ENCODE measurements at places on chromosomes 6 and 20. TPM values are rescaled to one million over a fixed set of nuclear protein-coding genes. Genes with fewer than 3 reads are reported as not detected.

Gene HLA-DMA
- total RNA-seq, result 19.5 TPM

Gene ADTRP
- total RNA-seq, result 2.5 TPM

Gene RBM12
- 35.5 TPM for total RNA-seq

Gene PROKR2
- total RNA-seq, result not detected

Gene DHX35
- 14.7 TPM for total RNA-seq

Gene THBS2
- 4.3 TPM for total RNA-seq

Gene TRIM15
- not detected for total RNA-seq

Gene TMEM200A
- 0.31 TPM for total RNA-seq

Gene DEFB132
- not detected for total RNA-seq

Gene FABP7
- total RNA-seq, result not detected

Gene OLIG3
- not detected for total RNA-seq

Gene TBC1D20
- total RNA-seq, result 18.1 TPM

Gene ACSS1
- total RNA-seq, result 10.4 TPM

Gene RGS17
- 0.19 TPM for total RNA-seq

Gene TAF8
- total RNA-seq, result 11.4 TPM

Gene DLL1
- 8.3 TPM for total RNA-seq

Gene LAMA2
- total RNA-seq, result 29.6 TPM

Gene TLDC2
- not detected for total RNA-seq
